ENCODE measurements at places on chromosomes 3 and 15.

GRCh38 chr3:179772297-179772696 lies 119.5 kb downstream of the USP13 start:
- DNase-seq = no peak

GRCh38 chr15:76153241-76154197 lies 93.7 kb downstream of the TMEM266 start:
- DNase-seq = no peak

- DNase-seq = no peak
These were observed 393.2 kb downstream of the ERC2 start for GRCh38 chr3:56075089-56075488.

- DNase-seq = no peak
These were observed 73.5 kb downstream of the PEAK1 start for GRCh38 chr15:77346245-77347036.

DNA sequence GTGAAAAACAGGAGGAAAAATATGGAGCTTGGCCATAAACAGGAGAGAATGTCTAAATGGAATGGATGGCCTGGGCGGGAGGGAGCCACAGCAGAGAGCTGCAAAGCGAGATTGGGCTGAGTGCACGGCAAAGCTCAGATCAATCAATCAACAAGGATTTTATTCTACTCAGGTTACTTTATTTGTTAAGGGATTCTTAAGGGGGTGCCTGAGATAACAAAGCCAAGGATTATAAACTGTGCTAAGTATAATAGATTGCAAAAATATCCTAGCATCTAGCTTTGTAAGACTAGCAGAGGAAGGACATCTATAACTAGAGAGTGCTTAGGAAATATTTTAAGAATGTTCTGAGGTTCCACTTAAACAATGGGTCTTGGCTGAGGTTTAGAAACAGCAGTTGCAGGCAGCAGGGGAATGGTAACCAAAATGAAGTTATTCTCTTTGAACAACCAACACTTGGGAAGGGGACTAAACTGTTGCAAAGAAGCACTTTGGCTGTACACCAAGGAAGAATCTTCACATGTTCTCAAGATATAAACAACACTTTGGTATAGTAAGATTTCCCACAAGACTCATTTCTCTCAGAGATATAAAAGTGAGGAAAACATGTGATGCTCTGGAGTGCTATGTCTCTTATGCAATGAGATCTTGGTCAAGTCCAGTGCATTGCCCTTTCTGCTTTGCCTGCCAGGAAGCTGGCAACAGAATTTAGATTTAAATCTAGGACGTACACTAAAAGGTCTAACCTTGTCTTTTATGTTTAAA lies 35.5 kb downstream of the TMEM212 start:
- peak; percentile 82 for DNase-seq

- peak; percentile 94 for DNase-seq
These were observed 90.7 kb downstream of the IGF2BP2 start for GRCh38 chr3:185733980-185734724.

DNA sequence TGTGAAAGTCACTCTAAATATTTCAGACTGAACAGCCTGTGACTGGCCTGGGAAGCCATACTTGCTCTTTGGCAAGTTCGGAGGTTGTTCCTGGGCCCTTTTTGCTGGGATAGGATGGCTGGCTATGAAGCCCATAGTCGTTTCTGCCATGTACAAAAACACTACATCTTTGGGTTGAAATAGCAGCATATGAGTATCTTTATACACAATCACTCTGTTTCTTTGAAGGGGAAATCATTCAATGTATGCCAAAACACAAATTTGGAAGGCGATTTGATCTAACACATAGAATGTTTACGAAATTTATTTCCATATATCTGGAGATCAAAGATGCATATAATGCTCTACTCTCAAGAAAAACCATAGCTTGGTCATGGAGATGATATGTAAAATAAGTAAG lies 192.9 kb downstream of the SQOR start:
- no peak for DNase-seq

GRCh38 chr15:96331945-96332636 lies 1.6 kb downstream of the NR2F2 start:
- DNase-seq = peak; percentile 54

DNA sequence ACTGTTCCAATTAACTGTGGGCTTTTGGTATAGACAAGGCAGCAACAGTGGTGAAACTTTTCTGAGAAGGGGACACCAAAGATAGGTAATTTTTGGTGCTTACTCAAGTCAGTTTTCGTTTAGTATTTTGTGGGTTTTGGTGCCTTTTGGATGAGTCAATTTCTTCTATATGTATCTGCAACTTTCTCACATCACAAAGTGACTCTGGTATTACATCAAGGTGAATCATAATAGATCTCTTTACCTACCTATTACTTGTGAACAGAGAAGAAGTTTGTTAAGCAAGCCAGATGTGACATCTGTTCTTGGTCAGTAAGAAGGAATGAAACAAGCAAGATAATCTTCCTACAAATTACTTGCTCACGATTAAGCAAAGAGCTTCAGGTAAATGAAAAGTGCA lies 732.4 kb upstream of the DPPA4 start:
- no peak for DNase-seq

- DNase-seq = no peak
These were observed 100.3 kb downstream of the FSIP1 start for GRCh38 chr15:39682366-39682765.

- no peak for DNase-seq
These were observed 49.7 kb downstream of the KLHL25 start for GRCh38 chr15:85745023-85745422.

GRCh38 chr3:36399933-36400332 lies 19.6 kb downstream of the STAC start:
- DNase-seq = no peak

DNA sequence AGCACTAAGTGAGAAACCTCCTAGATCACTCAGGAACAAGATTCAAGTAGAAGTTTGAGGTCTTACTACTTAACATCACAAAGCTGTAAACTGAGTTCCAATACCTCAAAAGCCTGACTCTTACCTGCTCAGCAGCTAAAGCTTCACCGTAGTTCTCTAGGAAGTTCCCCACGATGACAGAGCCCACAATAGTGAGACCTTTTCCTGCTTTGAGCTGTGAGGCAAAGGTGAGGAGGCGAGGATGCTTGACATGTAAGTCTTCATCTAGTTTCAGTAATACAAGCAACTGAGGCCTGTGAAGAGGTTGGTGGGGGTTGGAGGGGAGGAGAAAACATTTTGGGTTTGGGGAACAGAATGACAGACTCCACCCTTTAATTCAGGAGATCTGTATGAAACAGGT lies 15.7 kb downstream of the EMC4 start:
- DNase-seq = no peak

GRCh38 chr3:11323813-11324212 lies 51.6 kb downstream of the ATG7 start:
- DNase-seq = peak; percentile 35

DNA sequence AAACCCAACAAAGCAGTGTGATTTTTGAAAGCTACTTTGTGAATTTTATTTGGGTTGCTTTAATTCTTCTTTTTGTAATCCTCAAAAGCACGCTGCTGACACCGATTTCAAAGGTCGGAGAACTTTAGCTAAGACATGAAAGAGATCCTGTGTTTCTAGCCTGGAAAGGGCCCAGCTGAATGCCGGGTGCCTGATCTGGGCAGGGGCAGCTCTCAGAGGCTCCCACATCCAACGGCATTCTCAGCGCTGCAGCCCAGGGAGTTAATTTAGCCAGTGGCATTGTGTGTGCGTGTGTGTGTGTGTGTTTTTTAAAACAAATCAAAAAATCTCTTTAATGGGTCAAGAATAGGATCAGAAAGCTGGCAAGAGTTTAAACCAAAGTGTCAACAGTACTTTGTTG lies 6.6 kb downstream of the RBP1 start:
- DNase-seq = no peak

GRCh38 chr15:93231261-93231925 lies 142.4 kb upstream of the RGMA start:
- DNase-seq = no peak

- no peak for DNase-seq
These were observed 216.0 kb downstream of the TLE3 start for GRCh38 chr15:69881766-69882165.

DNA sequence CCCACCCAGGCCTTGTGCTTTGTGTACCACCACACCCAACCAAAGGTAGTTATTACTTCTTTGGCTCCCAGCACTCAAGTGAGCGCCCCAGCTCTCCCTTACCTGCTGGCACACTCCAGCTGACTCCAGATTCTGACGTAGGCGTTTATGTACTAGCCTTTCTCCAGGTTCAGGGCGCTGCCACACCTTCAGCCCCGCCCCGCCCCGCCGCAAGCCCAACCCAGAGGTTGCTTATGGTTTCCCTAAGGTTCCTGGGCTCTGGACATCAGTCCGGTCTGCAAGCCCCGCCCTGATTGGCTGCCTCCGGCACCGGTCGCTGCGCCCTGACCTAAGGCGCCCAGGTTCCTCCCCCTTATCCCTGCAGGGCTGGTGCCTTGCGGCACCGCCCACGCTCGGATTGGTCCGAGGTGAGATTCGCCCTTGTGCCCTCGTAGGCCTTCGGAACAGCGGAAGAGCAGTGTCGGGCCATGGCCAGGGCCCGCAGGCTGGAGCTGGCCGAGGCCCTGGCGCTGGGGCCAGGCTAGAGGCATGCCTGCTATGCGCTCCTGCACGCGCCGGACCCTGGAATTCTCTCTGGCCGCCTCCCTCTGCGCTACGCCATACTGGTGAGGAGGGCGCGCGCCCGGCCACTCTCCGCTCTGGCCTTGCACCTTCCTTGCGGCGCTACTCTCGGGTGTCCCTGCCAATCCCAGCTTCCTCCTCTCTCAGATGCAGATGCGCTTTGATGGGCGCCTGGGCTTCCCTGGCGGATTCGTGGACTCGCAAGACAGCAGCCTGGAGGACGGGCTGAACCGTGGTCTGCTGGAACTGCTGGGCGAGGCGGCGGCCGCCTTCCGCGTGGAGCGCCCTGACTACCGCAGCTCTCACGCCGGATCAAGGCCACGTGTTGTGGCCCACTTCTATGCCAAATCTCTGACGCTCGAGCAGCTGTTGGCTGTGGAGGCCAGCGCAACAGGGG lies 19.8 kb upstream of the NUDT16 start:
- DNase-seq = peak; percentile 64

GRCh38 chr15:78093242-78094020 lies 1.1 kb downstream of the SH2D7 start:
- DNase-seq = peak; percentile 90

- peak; percentile 63 for DNase-seq
These were observed 328.3 kb downstream of the THSD4 start for GRCh38 chr15:71443538-71443937.

- no peak for DNase-seq
These were observed 2.2 kb downstream of the ZNF592 start for GRCh38 chr15:84750583-84751092.

- no peak for DNase-seq
These were observed 28.3 kb downstream of the ANAPC13 start for GRCh38 chr3:134457376-134458074.

DNA sequence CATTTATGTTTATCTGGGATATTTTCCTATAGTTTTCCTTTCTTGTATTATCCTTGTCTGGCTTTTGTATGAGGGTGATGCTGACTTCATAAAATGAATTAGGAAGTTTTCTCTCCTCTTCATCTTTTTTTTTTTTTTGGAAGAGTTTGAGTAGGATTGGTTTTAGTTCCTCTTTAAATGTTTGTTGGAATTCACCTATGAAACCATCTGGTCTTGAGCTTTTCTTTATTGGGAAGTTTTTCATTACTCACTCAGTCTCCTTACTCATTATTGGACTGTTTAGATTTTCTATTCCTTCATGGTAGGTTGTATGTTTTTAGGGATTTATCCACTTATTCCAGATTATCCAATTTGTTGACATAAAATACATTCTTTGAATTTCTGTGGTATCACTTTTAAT lies 18.7 kb upstream of the MASP1 start:
- no peak for DNase-seq

DNA sequence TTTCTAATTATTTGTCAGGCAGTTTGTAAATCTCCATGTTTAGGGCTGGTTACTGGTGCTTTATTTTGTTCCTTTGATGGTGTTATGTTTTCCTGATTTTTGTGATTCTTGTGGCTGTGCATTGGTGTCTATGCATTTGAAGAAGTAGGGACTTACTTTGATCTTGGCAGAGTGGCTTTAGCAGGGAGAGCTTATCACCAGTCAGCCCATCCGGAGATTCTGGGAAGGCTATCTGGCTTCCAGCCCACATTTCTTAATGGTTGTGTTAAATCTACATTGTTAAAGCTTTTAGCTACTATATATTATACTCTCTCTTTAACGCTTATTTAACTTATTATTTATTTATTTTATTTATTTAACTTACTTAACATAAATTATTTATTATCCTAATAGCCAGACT lies 35.1 kb downstream of the FBXL2 start:
- peak; percentile 64 for DNase-seq

DNA sequence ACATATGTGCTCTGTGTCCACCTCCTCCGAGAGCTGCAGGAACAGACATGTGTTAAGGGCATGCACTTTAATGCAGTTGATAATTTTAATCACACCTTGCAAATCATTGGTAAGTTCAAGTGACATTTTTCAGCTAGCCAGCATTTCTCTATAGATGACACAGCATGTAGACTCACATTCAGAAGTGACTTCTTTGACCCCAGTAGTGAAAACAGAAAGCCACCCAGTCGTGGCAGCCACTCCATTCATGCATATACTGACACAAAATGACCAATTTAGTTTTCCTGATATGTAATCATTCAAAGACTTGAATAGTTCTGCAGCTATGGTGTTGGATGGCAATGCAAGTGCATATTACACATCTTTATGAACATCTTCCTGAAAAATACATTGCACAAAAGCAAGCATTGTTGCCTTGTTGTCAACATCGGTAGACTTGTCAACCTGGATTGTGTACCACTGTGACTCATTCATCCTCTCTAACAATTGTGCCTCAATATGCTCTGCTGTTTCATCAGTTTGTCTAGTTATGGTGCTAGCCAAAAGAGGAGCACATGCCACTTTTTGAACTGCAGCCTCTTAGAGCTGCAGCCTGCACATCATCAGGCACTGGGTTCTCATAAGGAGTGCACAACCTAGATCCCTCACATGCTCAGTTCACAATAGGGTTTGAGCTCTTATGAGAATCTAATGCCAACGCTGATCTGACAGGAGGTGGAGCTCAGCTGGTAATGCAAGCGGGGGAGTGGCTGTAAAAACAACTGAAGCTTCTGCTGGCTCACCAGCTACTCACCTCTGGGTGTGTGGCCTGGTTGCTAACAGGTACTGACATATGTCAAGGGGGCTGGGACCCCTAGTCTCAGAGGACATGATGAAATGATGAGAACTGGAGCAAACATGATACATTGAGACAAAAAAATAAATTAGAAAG lies 622.0 kb downstream of the PYDC2 start:
- peak; percentile 33 for DNase-seq

- DNase-seq = no peak
These were observed 283.2 kb downstream of the ZBTB20 start for GRCh38 chr3:114863848-114864247.

DNA sequence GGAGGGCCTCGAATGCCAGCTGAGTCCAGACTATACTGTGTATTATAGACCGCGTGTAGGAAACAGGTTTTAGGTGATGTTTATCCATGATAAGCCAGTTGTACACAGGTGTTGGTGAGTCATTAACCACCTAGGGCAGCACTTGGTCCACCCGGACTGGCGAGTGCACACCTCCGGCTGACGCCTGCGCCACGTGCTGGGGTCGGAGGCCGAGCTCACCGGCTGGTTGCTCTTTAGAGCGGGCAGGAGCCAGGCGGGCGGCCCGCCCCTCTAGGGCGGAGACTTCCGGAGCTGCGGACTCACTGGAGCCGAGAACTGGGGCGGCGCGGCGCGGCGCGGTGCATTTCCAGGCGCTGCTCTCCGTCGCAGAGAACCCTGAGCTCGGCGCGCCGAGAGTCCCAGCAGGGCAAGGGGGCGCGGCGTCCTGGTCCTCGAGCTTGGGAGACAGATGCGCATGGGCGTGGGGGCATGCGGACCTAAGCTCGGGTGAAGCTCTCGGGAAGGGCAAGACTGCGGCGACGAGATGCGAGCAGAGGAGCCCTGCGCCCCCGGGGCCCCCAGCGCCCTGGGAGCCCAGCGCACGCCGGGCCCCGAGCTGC lies at the start of gene ESYT3:
TSS of gene ESYT3 (plus strand) at position 341 of the 599 bp plus-strand sequence. CDS start at position 524, 183 bp downstream.
- peak; percentile 54 for DNase-seq
